Effector memory CD4-positive, alpha-beta T cell (primary cell): ENCODE measurements at places on chromosomes 12 and 14.

DNA sequence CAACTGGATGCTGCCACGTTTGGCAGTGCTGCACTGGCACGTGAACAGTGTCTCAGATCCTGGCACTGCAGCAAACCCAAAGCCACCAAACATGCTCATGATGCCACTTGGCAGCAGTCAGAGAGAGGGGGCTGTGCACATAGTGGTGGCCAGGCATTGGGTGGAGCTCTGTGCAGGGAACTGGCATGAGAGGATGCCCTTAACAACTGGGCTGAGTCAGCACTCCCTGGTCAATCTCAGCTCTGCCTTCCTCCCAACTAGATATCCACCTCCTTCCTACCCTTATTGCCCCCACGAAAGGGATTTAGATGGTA is 37.0 kb downstream of the ZFHX2 start:
- DNase-seq = no peak

- DNase-seq = no peak
These were observed 129.6 kb downstream of the SNAPC1 start for GRCh38 chr14:61891810-61892209.

DNA sequence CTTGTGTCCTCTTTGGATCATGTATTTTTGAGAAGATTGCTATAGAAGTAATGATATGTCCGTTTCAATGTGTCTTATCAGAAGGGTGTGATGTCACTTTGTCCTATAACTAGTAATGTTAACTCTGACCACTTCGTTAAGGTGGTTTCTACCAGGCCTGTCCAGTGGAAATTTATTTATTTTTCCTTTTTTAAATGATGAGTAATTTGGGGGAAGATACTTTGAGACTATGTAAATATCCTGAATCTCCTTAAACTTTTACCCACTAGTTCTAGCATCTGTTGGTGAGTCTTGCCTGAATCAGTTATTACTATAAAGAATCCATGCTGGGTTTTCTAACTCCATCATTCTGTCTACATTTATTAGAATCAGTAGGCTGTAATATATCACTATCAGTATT is 15.3 kb downstream of the EP400 start:
- DNase-seq = no peak

- DNase-seq = no peak
These were observed 590.5 kb upstream of the ATP2B1 start for GRCh38 chr12:90299121-90299520.

GRCh38 chr12:83128540-83128939 is 441.8 kb downstream of the TMTC2 start:
- no peak for DNase-seq
